ENCODE measurements at places on chromosomes 1 and 21.

GRCh38 chr1:227729881-227730629 is 5.0 kb downstream of the JMJD4 start:
- DNase-seq, result no peak

DNA sequence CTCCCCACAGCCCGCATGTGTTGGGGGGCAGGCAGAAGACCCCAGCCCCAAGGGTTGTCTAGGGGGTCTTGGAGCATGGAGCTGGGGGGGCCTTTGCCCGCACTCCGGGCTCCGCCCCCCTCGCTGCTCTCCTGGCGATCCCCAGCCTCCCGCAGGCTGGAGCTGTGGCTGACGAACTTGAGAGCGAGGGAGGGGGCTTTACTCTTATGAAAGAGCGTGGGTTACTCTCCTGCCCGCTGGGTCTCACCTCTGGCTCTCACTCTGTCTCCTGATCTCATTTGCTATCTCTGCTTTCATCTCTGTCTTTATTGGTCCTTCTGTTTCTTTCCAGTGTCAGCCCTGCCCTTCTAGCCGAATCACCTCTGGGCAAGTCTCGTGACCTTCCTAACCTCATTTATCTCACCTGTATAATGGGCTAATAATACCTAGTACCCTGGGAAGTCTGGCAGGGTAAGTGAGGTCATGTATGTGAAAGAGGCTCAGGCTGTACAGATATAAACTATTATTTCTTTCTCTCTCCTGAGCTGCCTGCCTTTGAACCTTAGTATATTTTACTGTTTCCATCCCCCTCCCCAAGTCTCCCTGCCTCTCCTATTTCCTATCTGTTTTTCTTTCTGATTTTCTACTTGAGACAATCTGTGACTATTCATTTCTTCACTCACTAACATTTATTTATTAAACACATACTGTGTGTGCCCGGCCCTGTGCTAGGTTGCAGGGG is 731 bp downstream of the EFNA4 start:
- DNase-seq, result no peak

- DNase-seq, result no peak
Observed at GRCh38 chr21:15363921-15364320, 299.1 kb upstream of the NRIP1 start.

DNA sequence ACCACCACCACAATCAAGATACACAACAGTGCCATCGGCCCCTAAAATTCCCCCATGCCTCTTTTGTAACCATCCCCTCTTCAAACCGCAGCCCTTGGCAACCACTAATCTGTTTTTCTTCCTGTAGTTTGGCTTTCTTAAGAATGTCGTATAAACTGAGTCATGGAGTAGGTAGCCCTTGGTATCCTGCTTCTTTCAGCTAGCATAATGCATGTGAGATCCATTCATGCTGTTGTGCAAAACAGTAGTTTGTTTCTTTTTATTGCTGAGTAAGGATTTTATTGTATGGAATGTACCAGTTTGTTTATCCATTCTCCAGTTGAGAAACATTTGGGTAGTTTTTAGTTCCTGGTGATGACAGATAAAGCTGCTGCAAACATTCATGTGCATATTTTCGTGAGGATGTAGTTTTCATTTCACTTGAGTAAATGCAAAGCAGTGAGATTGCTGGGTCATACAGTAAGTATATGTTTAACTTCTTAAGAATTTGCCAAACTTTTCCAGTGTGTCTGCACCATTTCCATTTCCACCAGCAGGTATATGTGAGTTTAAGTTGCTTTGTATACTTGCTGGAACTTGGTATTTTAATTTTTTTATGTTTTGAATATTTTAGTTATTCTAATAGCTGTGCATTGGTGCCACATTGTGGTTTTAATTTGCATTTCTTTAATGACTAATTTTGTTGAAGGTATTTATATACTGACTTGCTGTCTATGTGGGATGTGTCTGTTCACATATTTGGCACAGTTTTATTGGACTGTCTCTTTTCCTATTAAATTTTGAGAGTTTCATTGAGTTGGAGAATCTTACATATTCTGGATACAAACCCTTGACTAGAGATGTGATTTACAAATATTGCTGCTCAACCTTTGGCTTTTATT is 148.4 kb upstream of the MAP1LC3C start:
- no peak for DNase-seq

DNA sequence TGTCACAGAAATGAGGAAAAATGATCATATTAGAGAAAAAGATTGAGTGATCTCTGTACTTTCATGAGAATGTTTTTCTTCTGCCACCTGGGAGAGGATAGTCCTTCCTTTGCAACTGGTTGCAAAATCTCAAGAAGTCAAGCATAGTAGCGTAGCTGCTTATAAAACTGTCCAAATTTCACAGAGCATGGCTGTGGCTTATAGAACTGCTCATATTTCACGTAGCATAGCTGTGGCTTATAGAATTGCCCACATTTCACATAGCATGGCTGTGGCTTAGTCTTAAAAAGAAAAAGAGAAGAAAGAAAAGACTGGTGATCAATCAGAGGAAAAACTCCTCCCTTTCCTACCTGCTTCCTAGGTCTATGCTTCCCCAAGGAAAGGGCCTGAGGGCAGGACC is 329.5 kb downstream of the SIPA1L2 start:
- no peak for DNase-seq

DNA sequence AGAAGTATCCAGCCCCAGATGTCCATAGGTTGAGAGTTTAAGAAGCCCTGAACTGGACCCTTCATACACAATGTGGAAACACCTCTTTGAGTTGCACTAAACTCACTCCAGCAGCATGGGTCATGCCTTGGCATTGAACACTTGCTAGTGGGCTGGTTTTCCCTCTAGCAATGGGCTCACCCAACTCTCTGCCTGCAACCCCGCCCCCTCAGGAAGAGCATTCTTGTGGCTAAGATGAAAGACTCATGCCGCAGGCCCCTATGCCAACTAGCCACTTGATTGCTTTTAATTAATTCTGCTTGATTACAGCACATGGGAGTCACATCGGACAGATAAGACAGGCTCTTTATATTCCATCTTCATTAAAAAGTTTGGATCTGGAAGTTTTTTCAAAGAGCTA is 136.5 kb upstream of the GJB5 start:
- no peak for DNase-seq

- DNase-seq, result no peak
Observed at GRCh38 chr21:41928621-41929220, 25.1 kb downstream of the C2CD2 start.

- DNase-seq, result no peak
Observed at GRCh38 chr1:24939040-24939674, 9.1 kb upstream of the RUNX3 start.

DNA sequence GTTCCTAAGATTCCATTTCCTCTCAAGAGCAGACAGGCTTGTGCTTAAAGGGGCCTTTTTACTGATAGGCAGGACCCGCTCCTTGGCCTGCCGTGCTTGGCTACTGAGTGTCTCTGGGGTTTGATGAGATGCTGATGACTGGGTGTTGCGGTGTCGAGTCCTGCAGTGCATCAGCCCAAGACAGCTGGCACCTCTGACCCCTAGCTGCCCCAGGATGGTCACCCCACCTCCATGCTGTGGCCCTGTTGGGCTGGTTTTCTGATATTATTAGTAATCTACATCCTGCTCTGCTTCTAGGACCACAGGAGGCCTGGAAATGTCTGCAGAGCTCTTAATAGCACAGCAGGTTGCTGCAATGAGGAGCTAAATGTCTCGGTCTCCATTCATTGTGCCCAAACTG is 28.7 kb downstream of the LRRC71 start:
- DNase-seq, result no peak

GRCh38 chr1:26119892-26120608 is 8.4 kb downstream of the PDIK1L start:
- no peak for DNase-seq

DNA sequence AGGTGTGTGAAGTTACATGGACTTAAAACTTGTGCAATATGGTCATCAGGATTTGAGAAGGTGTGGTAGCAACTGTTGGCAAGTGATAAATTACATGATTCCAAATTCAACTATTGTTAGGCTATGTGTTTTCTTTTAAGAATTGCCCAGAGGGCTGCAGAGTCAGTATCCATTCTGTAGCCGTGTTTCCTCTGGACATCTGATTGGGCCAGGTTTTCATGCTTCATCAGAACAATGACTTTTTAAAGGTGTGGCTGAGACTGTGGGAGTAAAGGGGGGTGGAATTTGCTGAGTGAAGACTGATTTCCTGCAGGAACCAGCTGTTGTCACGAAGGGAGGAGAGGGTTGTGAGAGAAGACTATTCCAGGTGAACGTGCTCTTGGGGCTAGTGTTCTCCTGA is 1.7 kb upstream of the HRNR start:
- DNase-seq, result no peak

DNA sequence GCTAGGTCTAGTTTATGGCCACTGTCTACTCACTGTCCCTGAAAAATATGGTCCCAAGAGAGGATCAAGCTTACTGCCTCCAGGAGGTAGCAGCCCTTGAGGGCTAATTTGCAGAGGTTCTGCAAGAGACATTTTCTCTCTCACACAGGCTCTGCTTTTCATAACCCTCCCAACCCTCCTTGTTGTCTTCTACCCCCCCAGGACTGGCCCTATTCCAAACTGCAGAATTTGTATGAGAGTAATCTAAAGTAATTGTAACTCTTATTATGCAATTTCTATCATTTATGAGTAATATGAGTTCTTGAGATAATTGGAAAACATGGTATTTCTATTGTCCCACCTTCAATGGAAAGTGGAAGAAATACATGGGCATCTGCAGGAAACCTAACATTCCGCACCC is 70.4 kb upstream of the CD55 start:
- no peak for DNase-seq

DNA sequence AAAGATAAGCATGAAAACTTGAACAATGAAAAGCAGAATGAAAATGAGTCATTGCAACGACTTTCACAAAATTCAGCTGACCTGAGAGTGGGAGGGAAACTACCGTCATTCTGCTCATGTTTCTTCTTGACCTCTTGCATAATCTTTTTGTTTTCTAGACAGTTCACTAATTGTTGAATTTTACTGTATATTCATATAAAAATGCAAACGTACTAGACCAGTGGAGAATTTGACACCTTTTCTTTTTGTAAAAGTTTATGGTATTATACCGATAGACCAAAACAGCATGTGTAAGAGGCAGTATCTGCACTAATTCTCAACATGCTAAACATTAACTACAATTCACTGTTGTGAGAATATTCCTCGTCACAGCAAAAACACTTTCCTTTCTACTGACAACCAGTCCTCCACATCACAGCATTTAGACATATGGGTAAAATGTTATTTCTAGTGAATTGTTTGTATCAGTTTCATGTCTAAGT is 137.8 kb downstream of the GREM2 start:
- no peak for DNase-seq

DNA sequence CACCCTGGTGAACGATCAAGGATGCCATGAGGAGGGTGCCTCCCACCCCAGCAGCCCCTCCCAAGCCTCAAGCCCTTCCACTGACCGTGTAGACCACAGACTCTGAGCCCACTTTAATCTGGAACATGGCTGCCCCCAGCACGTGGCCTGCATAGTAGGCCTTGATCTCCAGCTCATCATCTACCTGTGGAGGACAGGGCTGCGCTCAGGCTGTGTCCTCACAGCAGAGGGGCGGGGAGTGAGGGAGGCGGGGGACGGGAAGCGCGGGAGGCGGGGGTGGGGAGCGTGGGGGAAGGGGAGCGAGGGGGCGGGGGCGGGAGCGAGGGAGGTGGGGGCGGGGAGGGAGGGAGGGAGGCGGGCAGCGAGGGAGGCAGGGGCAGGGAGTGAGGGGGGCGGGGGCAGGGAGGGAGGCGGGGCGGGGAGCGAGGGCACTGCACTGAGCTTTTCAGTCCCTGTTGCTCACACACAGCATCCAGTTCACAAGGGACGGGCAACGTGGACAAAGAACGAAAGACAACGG is 7.1 kb downstream of the PUSL1 start:
- DNase-seq, result no peak

DNA sequence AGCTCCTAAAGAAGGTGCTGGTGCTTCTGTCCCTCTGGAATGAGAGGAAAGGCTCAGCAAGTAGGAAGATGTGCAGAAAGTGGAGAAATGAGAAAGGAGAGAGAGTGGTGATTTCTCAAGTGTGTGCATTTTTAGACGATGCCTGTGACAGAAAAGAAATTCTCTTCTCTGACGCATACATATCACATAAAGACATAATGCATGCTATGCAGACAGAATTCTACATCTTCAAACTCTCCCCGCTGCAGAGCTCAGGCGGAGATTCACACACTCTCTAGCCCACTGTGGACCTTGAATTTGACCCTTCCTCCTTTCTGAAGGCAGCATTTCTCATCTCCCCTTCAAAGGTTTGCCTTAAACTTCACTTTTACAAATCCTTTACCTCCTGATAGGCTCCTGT is 52.0 kb upstream of the CAMK1G start:
- no peak for DNase-seq

DNA sequence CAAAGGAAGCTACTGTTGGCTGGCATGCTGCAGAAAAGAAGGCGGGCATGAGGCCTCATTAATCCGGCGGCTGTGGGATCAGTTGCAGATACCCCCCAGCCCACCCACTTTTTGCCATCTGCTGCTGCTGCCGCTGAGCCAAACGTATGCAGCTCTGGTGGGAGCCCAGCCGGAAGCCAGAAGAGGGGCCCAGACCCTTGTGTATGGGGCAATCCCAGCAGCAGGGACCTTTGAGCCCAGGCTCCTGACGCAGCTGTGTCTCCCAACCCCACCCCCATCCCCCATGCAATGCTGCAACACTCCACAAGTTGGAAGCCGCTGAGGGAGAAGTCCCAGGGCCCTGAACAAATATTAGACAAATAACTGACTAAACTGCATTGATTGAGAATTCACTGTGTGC is 106.0 kb downstream of the ELAVL4 start:
- no peak for DNase-seq

DNA sequence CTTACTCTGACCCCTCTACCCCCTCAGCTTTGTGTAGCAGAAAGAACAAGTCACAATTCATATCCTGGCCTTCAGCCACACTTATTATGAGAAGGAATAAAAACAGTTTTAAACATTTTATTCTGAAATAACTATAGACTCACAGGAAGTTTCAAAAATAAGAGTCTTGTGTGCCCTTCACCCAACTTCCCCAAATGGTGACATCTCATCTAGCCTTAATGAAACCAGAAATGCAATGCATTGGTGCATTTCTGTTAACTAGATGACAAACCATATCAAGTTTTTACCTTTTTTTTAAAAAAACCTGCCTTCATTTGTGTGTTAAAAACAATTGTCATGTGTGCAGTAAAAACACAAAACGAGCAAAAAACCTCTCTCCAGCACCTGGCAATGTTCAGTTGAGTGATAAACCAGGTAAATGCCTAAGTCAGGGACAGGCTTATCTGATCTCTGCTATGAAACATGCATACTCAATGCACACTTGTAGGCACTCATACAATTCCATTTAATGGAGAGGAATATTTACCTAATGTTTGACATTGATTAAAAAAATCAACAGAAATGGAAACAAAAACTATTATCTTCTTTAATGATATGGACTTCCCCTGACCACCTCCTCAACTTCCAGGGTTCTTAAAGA is 51.5 kb downstream of the SH3BGR start:
- no peak for DNase-seq

GRCh38 chr1:215835951-215836350 is 268.8 kb downstream of the KCTD3 start:
- DNase-seq, result no peak

Measured in left kidney (tissue), 8 donors.